Stimulated activated CD4-positive, alpha-beta T cell treated with anti-CD3 and anti-CD28 coated beads, Interleukin-1b, Interleukin-23, amount 100 ng/mL, for 24 hours (primary cell): ENCODE measurements at places on chromosomes 16 and 17.

DNA sequence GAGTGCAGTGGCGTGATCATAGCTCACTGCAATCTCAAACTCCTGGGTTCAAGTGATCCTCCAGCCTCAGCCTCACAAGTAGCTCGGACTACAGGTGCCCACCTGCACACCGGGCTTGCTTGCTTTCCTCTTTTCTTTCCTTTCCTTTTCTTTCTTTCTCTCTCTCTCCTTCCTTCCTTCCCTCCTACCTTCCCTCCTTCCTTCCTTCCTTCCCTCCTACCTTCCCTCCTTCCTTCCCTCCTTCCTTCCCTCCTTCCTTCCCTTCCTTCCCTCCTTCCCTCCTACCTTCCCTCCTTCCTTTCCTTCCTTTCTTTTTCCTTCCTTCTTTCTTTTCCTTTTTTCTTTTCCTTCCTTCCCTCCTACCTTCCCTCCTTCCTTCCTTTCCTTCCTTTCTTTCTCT is 225.5 kb downstream of the MRTFB start:
- DNase-seq, result no peak

DNA sequence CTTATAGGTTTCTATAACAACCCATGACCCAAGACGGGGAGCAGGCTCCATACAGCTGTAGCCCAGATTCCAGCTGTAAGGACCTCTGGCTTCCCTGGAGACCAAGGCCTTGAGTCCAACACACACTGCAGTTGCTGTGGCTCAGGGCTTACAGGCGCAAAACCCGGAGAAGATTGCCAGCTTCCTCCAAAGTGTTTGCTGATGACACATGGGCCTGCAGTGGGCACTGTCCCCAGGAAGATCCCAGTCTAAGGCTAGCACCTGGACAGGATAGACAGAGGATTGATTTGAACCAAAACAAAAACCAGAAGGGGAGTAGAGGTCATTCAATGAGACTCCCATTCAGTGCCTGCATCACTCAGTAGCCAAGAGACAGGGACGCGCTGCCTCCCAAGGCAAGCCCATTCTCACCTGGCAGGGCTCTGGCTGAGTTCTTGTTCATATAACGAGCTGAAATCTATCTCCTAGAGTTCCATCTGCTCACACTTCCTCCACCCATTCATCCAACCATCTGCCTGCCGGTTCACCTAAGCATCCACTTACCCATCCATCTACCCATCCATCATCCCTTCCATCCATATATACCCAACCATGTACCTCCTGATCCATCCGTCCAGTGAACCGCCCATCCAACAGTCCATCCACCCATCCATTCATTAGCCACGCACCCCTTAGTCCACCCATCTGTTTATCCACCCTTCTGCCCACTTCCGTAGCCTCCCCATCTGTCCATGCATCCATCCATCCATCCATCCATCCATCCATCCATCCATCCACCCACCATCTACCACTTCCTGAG is 10.2 kb downstream of the RAB11FIP4 start:
- DNase-seq, result no peak

GRCh38 chr16:20918486-20919239 is 18.1 kb downstream of the LYRM1 start:
- DNase-seq, result no peak

- DNase-seq, result no peak
Measured at GRCh38 chr16:88867581-88868246, 1.3 kb upstream of the PABPN1L start.

DNA sequence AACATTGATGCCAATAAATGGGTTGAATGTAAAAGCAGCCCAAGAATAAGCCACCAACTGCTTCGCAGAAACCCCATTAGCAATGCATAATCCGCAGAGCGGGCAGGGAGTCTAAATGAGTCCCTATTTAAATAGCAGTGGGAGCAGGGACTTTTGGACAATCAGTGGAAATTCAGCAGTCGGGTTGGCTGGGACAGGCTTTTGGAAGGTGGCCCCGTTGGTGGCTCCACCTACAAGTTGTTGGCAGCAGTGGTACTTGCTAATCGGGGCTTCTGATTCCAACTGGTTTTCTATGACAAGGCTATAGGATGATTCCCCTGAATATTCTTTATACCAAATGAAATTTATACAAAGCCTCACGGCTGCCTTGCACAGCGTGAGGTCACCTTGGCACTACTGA is 86.3 kb downstream of the WDR59 start:
- no peak for DNase-seq

GRCh38 chr16:67526149-67526791 is 2.4 kb upstream of the RIPOR1 start:
- no peak for DNase-seq

DNA sequence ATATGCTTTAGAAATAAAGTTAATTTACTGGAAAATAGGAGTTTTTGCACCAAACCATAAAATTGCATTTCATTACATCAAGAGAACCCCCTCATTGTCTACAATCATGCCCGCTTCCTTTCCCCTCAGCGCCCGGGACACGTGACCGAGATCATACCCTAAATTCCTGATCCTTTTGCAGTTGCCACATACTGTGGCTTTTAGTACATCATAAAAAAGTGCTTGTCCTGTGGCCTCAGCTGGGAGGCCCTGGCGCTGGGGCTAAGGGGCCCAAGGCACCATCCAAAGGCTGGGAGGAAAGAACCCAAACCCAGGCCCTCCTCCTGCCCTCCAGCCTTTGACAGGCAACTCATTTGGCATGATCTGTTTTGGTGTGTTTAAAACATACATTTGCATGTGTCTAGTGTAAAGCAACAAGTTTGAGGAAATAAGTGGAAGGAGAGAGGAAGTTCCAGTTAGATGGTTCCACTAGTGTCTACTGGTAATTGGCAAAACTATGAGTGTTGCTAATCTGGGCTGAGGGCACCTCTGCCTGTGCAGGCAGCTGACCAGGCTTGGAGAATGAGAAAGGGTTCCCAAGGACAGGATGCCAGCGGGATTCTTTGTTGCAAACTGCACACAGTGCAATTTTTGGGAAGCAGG is 6.0 kb downstream of the CDK5R1 start:
- no peak for DNase-seq

DNA sequence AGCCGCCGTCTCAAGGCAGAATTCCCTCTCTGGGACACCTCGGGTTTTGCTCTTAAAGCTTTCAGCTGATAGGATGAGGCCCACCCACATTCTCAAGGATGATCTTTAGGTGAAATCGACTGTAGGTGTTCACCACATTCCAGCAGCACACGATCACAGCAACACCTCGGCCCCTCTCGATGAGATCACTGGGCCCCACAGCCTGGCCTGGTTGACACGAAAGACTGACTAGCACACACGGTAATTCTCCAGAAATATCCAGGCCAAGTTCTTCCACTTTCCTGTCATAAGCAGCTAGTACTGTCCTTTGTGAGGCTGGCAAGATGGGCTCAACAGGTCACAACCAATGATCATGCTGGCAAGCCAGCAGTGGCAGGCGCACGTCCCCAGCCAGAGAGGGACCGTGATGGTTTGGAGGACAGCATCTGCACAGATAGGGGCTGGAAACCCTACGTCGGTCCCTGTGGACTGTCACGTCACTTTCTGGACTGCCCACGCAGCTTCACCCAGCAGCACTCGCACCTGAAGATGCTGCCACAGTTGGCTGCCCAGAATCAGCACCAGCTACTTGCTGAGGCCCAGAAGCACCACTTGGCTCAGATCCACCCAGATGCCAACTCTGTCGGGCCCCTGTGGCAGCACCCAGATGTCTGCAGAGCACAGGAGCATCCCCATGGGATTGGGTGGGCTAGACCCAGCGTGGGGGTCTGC is 17.4 kb downstream of the TMC6 start:
- no peak for DNase-seq

GRCh38 chr16:80080287-80080851 is 460.4 kb upstream of the DYNLRB2 start:
- no peak for DNase-seq

- DNase-seq, result no peak
Measured at GRCh38 chr17:42598905-42599304, 10.3 kb downstream of the RETREG3 start.

DNA sequence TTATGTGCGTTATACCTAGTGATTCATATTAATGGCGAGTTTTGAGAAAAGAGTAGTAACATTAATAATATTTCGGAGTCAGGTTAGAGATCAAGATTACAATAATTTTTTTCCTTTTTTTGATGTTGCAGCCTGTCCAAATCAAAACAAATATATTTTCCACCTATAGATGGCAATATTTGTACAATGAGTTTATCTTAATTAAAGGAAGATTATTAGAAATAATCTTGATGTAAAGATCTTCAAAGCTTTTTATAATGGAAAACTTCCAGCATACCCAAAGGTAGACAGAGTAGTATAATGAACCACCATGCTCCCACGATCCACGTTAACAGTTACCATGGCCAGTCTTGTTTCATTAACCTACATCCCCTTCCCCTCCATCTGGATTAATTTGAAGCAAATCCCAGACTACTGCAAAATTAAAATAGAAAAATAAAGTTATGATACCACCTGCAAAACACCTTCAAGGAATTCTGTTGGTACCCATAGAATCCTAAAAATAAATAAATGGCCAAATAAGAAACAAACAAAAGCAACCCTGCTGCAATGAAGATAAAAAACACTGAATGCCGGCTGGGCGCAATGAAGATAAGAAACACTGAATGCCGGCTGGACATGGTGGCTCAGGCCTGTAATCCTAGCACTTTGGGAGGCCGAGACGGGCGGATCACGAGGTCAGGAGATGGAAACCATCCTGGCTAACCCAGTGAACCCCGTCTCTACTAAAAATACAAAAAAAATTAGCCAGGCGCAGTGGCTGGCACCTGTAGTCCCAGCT is 46.5 kb upstream of the GINS3 start:
- no peak for DNase-seq

DNA sequence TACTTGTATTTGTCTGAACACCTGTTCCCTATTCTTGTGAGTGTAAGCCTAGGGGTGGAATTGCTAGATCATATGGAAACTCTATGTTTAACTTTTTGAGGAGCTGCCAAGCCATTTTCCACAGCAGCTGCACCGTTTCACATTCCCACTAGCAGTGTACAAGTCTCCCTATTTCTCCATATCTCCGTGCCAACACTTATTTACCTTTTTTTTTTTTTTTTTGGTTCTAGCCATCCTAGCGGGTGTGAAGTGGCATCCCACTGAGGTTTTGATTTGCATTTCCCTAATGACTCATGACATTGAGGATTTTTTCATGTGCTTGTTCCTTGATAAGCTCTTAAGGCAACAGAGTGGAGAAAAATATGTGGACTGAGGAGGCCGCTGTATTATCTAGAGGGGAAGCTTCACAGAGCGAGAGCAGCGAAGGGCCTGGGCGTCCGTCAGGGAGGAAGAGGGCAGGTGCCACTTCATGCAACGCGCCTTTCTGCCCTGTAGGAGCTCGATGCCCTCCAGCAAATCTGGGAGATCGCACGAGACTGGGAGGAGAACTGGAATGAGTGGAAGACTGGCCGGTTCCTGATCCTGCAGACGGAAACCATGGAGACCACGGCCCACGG is 50.0 kb downstream of the DNAH2 start:
- DNase-seq, result no peak

- DNase-seq, result no peak
Measured at GRCh38 chr16:89325861-89326471, 108.5 kb downstream of the ZNF778 start.

- DNase-seq, result no peak
Measured at GRCh38 chr16:87555647-87556046, 46.7 kb upstream of the JPH3 start.

DNA sequence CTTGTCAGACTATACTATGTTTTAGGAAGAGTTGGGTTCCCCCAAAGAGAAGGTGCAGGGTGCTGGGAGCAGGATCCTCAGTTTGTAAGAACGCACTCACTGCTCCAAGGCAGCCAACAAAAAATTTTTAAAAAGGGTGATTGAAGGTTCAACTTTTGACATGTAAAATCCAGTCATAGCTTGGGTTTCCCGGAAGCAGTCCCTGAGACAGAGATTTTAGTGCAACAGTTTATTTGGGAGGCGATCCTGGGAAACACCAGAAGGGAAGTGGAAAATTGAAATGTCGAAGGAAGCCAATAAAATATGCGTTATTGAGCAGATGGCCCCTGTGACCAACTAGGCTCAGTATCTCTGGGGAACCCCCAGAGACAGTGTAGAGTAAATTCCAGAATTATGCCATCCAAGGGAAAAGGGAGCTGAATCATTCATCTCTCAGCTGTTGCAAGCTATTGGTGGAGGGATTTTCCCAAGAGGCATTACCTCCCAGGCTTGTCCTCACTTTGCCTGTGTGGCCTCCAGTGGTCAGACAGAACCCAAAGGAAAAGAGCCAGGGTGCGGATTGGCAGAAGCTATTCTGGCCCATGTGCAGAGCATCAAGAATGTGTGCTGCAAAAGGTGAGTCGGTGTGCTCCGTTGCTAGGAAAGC is 72.9 kb downstream of the HS3ST3B1 start:
- no peak for DNase-seq

DNA sequence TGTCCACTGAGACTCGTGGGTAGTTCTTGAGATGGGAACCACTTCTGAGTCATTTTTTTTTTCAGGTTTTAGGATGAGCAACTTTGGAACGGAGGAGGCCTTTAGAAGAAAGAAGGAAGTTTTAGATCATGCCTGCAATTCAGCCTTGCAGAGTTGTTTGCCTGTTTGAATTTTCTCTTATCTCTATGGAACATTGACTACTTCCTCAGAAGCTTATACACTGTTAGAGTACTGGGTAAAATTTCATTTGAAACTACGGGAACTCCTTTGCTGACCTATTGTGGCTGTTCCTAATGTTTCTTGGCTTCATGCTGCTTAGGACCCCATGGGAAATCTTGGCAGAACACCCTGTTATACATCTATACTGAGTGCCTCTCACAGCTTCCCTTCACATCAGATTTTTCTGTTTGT is 70.8 kb downstream of the MAP2K6 start:
- DNase-seq, result no peak
